ENCODE measurements at places on chromosomes 3 and 15.

DNA sequence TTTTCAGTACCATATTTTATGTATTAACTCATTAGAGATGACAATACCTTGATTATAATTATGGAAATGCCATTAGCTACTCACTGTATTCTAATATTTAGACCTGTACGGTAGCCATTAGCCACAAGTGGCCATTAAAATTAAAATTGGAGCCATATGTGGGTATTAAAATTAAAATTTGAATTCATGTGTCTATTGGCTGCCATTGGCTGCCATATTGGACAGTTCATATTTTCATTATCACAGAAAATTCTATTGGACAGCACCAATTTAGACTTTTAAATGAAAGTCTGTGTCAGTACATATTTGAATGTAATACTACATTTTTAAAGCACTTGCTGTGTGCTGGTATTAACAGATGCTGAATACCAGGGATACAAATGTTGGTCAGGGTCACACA lies 3.0 kb downstream of the ATP11B start:
- no peak for DNase-seq

DNA sequence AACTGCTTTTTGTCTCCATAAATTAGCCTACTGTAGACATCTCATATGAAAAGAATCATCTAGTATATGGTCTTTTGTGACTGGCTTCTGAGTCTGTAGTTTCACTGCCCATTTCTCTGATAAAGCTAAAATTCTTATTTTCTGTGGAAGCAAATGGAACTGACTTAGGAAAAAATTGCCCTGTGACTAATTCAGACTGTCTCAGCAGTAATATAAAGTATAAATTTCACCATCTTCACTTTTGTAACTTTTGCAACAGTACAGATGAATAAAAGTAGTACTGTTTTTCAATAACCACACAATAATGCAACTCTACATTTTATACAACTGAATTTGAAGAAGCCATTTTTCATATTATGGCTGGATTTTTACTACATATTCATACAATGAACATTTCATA lies 104.1 kb downstream of the TBC1D5 start:
- no peak for DNase-seq

DNA sequence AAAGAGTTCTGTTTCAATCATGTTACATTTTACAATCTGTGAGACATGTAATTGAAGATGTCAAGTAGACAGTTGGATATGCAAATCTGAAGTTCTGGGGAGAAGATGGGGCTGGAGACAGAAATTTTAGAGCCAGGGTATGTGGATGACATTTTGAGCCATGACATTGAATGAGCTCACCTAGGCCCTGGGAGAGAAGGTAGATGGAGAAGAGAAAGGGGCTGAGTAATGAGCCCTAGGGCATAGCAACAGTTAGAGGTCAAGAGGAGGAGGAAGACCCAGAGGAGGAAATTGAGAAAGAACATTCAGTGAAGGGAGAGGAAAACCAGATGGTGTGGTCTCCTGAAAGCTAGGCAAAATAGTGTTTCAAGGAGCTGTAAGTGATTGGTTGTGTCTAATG lies 15.3 kb downstream of the TMEM266 start:
- DNase-seq = no peak

GRCh38 chr3:5699811-5700210 lies 512.3 kb downstream of the EDEM1 start:
- no peak for DNase-seq

GRCh38 chr15:98231696-98232440 lies 271.4 kb downstream of the ARRDC4 start:
- no peak for DNase-seq

DNA sequence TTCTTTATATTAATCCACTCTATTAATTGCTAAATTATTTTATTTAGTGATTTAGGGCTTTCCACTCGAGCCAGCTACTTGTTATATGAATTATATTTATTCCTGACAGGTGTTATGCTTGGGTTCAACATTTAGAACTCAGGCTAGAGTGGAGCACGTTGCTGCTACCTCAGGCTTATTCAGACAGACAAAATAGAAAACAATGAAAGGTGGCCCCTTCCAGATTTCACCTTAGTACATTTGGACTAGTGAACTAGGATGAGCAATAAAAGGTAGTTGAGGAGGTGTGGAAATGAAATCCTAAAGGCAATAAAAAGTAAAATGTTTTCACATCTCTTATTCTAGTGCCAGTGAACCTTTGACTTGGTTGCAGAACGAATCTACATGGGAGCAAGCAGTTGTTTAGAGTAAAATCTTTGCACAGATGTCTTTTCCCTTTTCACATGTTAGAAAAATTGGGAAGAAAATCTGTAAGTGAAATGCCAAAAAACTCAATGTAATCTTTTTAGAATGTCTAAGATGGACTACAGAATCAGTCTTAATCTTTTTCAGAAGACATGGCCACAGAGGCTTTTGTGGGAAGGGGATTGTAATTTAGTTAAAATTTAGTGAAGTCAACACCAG lies 63.8 kb downstream of the AKAP13 start:
- no peak for DNase-seq

GRCh38 chr3:18378218-18378617 lies 46.9 kb downstream of the SATB1 start:
- DNase-seq = no peak

DNA sequence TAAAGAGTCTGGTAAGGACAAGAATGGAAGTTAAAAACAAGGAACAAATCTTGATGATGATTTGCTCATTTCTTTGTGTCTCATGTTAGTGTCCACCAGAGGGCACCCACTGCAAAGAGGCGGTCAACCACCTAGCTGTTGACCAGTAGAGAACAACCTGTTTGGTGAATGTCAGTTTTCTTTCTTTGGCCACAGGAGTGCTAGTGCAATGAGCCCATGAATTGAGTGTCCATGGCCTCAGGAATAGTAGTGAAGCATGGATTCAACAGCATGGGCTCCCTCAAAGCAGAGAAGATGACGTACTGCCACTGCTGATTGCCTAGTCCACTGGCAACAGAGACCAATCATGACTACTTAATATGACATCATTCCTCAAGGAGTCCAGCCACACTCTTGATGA lies 10.7 kb upstream of the CNTN6 start:
- DNase-seq = no peak

DNA sequence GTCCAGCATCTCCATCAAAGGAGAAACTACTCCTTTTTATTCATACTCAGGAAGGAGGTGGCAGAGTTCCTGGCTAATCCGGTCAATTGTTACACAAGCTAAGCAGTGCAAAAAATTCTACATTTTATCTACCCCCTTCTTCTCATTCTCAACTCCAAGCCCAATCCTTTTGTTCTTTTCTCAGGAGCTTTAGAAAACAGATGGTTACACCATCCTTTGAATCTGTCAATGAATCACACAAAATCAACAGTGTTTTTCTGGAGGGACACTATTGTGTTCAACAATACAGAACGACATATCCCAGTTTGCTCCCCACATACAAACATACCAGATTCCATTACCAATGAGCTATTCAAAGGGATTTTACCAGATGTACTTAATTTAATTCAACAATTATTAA lies 362.1 kb downstream of the MAGI1 start:
- no peak for DNase-seq

DNA sequence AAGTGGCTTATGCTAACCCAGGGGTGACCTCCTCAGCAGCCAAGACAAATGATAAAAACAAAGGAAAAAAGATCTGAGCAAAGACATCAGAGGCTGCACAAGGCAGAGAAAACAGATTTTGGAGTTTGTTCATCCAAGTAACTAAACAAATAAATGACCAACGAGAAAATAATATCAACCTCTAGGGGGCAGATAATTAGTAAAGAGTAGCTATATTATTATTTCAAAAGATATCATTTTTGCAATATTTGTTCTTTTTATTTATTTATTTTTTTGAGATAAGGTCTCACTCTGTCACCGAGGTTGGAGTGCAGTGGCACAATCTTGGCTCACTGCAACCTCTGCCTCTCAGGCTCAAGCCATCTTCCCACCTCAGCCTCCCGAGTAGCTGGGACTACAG lies 101.8 kb downstream of the PCCB start:
- DNase-seq = no peak

- no peak for DNase-seq
Measured at GRCh38 chr15:46039703-46040102, 404.9 kb downstream of the SQOR start.

- no peak for DNase-seq
Measured at GRCh38 chr3:114498539-114499370, 204.9 kb downstream of the TIGIT start.

DNA sequence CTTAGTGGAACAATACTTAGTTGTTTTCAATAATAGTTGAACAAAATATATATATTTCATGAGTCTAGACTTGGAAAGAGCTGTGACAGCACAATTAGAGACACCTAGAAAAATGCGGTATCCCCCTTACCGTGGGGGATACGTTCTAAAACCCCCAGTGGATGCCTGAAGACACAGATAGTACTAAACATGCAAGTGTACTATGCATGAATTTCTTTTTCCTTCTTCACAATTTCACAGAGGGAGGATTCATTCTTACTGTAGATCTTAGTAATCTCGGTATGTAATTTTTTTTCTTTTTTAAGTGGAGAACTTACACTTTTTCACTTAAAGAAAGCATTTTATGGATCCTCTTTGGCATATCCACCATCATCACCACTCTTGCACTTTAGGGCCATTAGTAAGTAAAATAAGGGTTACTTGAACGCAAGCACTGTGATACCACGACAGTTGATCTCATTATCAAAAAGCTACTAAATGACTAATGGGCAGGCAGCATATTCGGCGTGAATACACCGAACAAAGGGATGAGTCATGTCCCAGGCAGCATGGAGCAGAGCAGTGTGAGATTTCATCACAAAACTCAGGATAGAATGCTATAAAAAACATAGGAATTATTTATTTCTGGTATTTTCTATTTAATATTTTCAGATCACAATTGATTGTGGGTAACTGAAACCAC lies 72.3 kb upstream of the ZNF280D start:
- no peak for DNase-seq

DNA sequence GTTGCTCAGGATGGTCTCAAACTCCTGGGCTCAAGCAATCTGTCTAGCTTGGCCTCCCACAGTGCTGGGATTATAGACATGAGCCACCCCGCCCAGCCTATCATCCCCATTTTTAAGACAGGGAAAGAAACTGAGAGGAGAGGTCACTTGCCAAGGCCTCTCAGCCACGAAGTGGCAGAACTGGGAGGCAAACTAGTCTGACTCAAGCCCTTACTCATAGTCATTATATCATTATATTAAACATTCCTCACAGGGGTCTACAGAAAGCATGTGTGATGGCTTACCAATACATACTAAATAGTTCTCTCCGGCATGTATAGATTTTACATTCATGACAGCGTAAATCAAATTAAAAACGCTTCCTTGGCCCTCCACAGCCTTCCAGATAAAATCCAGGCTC lies 62.0 kb upstream of the ZBTB38 start:
- no peak for DNase-seq

DNA sequence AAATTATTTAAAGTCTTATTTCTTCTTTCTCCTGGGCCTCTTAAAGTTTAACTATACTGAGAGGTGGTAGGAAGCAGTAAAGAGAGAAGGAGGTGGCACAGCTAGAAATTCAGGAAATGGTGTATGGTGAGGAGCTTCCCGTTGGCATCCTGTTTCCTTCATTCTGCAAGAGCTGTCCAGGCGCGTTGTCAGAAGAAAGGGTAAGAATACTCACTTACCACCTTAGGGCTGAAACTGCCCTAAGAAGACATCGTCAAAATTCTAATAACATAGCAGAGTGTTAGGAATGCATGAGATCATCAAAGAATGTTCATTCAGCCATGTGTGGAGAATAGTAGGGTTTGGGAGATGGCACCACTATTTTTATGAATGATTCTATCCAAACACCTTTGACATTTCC lies 699.6 kb downstream of the MCTP2 start:
- DNase-seq = no peak

GRCh38 chr15:45048794-45049631 lies 26.0 kb downstream of the SORD start:
- no peak for DNase-seq

GRCh38 chr3:89262309-89262929 lies 155.0 kb downstream of the EPHA3 start:
- DNase-seq = no peak

DNA sequence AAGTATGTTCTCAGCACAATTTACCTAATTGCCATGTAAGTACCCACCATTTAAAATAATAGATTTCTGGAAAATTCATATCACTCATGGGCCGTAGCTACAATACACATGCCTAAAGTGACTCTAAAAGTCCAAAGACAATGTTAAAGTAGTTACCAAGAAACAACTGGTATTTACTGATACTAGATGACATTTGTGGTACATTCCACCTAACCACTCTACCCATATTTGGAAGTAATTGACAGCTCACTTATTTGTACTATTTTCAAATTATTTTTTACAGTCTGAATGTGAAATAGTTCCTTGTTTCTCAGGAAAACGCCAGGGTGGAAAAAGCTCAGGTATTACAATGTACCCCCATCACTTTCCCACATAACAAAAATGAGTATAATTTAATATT lies 573.0 kb downstream of the MECOM start:
- DNase-seq = no peak

DNA sequence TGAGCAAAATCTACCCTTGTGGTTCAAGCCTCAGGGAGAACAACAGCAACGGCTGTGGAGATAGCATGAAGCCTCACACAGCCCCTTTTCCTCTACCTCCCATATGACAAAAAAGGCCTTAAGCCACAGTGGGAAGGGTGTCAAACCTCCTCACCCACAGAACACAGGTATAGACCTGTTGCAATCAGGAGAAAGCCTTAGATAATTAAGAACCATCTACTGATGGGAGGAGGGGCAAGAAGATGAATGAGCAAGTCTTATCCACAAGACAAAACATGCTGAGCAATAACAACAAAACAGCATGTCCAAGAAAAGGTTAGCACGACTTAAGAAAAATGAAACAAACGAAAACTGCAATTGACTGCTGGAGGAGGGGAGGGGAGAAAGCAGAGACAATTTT lies 272.9 kb upstream of the BCHE start:
- DNase-seq = no peak

DNA sequence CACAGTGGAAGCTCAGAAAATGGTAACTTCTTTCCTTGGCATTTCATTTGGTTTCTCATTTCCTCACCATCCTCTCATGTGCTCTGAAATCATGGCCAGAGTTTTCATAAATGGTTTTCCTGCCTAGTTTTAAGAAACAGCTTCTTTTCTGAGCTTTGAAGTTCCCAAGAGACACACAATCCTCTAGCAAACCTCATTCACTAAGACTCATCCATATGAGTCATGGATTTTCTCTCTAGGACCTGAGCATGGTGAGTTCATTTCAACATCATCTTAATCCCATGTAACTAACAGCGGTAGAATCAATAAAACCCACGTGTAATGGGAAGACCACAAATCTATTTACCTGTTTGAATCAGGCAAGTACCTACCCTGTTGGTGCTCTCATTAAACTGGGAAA lies 274.5 kb upstream of the LRTM1 start:
- DNase-seq = no peak

- no peak for DNase-seq
Measured at GRCh38 chr15:100256101-100256969, 85.4 kb downstream of the ADAMTS17 start.
